ENCODE measurements at places on chromosomes 2 and 18.

GRCh38 chr18:74654638-74655037 is 57.0 kb downstream of the ZNF407 start:
- peak; percentile 31 for DNase-seq

GRCh38 chr2:116716038-116716437 is 1098.5 kb upstream of the DDX18 start:
- no peak for DNase-seq

- no peak for DNase-seq
Measured at GRCh38 chr2:236657801-236658200, 88.2 kb downstream of the ACKR3 start.

DNA sequence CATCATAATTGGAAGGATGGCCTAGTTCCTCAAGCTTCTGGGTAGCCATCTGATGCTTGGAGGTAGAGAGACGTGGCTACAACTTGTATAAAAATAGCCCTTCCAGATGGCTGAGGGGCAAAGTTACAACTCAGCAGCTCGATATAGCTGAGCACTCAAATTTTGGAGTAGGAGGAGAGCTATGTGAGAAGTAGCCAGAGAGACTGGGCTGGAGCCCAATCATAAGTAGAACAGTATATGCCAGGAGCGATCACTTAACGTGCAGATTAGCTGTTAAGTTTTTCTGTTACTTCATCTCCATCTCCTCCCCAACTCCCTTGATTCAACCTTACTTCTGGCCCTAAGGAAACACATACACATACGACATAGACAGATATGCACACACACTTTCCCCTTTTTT is 28.8 kb downstream of the CNRIP1 start:
- peak; percentile 58 for DNase-seq

GRCh38 chr18:11488175-11488574 is 121.2 kb upstream of the SLC35G4 start:
- DNase-seq = no peak

- DNase-seq = no peak
Measured at GRCh38 chr2:173150087-173150486, 74.4 kb downstream of the MAP3K20 start.
